Smooth muscle cell of the pulmonary artery (primary cell): ENCODE measurements at places on chromosomes 6 and 20. TPM values are rescaled to one million over a fixed set of nuclear protein-coding genes. Genes with fewer than 3 reads are reported as not detected.

The OVOL2 gene
- total RNA-seq: not detected in 2 replicates

The UST gene
- total RNA-seq: 23.8 and 31.3 TPM in 2 replicates

The OR2J3 gene
- total RNA-seq: not detected in 2 replicates

The OPRL1 gene
- total RNA-seq: 2.3 and 2.4 TPM in 2 replicates

The LY86 gene
- total RNA-seq: not detected in 2 replicates

The NKAPL gene
- total RNA-seq: 0.96 and 1.7 TPM in 2 replicates

The SMLR1 gene
- total RNA-seq: not detected in 2 replicates

The TCEA2 gene
- 27.9 and 34.3 TPM in 2 replicates for total RNA-seq

The SCRT2 gene
- total RNA-seq: not detected in 2 replicates

The SNX21 gene
- 57.8 and 64.4 TPM in 2 replicates for total RNA-seq

The SLC26A8 gene
- under 0.01 and 0.07 TPM in 2 replicates for total RNA-seq

The KCNK16 gene
- total RNA-seq: not detected in 2 replicates

The HTR1E gene
- total RNA-seq: 0.03 TPM in 1 of 2 replicates, not detected in the other

The MMP24OS gene
- 25.2 and 27.7 TPM in 2 replicates for total RNA-seq
